ENCODE measurements at places on chromosomes 11 and 22.
A peak's percentile ranks its signal among the peaks of the same experiment; 100 is the strongest.

DNA sequence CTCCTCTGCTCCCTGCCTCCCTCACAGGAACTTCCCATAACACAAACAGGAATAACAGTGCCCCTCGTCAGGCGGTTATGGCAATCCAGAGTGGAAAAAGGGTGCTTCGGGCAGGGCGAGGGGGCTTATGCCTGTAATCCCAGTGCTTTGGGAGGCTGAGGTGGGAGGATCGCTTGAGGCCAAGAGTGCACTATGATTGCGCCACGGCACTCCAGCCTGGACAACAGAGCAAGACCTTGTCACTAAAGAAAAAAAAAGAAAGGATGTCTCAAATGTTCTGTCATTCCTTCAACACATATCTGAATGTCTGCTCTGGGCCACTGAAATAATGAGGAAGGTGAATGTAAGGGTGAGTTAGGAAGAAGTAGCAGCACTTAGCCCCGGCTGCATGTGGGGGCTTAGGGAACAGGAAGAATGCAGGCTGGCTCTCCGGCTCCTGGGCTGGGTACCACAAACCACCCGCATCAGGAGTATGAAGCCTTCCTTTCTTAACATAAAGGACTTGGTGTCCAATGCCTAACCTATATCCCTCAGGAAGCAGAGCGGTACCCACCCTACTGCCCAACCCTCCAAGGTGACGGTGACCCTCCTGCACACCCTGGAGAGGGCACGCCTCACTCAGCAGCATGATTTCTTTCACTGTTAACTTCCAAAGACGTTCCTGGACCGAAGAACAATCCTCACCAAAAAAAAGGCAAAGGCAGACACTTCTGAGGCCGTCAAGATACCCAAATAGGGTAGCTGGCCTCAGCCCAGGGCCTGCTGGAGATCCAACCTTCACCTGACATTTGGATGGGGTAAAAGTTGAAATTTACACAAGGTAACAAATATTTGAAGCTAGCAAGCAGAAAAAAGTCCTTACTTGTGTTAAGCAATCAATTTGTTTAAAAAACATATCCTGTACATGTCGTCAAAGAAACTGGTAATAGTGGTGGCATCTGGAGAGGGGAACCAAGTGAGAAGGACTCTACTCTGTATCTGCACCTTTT lies 3.8 kb downstream of the CPT1A start:
- DNase-seq = no peak

- no peak for DNase-seq
These were observed 6.8 kb downstream of the BID start for GRCh38 chr22:17767233-17768065.

- DNase-seq = no peak
These were observed 1.6 kb upstream of the CRYBA4 start for GRCh38 chr22:26620197-26620596.

GRCh38 chr11:124085997-124086846 lies 29.0 kb upstream of the VWA5A start:
- DNase-seq = no peak

DNA sequence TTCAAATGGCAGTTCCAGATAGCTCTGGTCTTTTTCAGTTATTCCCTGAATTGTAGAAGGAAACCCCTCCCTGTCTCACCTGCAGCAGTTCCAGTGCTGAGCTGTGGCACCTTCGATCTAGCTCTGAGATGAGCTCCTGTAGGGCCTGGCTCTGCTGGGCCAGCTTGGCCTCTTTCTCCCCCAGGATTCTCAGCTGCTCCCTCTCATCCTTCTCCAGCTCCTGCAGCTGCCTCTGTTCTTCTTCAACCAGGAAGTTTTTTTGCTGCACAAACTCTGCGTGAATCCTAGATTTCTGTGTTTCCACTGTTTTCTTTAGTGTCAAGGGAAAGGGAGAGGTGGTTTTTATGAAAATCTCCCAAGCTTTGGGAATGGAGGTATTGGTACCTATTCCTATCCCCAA lies 5.3 kb downstream of the TRIM21 start:
- DNase-seq = no peak

DNA sequence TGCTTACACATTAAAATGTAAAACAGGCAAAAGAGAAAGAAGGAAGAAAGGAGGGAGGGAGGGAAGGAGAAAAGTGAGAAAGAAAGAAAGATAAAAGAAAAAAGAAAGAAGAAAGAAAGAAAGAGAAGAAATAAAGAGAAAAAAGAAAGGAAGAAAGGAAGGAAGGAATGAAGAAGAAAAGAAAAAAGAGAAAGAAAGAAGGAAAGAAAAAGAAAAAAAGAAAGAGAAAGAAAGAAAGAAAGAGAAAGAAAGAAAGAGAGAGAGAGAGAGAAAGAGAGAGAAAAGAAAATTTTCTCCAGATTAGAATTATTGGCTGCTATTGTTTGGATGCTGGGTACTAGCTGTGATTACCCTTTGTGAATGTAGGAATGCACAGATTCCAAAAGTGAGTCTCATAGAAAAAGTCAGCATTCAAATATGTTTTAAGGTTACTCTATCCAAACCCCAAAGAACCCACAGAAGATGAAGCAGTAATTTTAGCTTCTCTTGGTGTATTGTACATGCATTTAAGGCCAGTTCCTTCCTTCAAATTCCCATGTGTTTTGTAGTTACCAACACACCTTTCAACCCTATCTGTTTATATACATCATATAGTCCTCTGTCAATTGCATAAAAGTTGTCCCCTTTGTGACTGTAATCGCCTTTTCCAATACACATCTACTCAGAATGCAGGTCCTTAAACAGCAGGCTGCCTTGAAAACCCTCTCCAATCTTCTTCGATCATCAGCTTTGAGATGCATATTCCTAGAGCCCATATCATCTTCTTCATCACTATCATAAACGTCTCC lies 789 bp upstream of the FAM111A start:
- DNase-seq = no peak

DNA sequence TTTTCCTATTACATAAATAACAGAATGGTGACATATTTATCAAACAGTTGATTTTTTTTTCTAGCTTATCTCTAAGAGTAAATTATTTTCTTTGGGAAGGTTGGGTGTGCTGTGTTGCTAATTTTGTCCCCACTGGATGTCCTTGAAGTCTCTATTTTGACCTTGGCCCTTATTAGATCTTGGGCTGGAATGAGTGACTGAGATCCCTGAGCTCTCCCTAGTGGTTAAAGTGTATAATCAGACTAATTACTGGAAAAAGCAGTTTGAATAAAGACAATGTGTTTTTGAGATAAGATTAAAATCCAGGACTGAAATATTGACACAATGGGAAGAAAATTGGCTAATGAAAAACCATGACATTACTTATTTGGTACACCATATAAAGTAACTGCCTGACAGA lies 56.1 kb downstream of the AASDHPPT start:
- DNase-seq = no peak

DNA sequence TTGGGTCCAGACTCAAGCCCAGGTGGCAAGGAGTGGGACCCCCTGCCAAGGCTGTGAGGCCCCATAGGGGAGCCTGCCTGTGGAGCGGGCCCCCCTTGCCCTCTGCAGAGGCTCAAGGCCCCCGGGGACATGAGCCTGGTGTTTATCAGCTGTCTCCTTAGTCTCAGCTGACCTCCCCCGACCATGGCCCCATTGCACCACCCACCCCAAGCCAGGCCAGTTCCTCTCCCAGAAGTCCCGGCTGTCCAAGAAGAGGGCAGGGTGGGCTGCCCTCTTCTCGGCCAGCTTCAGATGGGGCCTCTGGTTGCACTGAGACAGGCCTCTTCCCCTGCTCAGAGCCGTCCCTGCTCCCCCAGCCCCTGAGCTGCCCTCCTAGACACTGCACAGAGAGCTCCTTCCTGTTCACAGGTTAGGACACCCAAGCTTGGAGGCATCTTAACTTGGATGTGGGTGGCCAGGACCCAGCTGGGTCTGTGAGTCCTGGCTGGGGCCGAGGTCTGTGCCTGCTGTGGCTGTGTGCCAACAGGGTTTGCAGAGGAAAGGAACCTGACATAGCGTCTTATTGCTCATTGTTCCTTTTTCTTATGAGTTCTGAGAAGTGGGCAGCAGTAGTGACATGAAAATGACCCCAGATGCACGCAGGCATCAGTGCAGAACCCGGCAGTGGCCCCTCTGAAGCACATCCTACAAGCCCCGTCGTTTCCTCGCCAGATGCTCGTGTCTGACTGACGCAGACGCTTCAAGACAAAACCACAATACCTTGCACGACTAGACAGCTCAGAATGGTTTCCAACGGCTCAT lies 5.4 kb downstream of the TRABD start:
- peak; percentile 98 for DNase-seq

DNA sequence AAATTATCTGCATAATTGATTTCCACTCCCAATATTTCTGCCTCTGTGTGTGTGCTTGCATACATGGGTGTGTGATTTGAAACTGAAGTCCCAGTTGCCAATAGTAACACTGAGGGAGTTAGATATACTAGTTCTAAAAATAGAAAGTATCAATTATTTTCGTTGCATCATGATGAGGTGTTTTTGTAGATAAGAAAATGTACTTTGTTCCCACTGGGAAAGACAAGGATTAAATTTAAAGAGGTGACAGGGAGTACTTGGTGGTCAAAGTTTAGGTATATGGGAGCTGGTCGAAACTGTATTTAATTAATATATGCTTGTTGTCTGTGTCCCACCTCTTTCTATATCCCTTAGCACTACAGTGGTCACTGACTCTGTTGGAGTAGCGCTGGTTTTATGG lies 444.5 kb downstream of the NELL1 start:
- no peak for DNase-seq

DNA sequence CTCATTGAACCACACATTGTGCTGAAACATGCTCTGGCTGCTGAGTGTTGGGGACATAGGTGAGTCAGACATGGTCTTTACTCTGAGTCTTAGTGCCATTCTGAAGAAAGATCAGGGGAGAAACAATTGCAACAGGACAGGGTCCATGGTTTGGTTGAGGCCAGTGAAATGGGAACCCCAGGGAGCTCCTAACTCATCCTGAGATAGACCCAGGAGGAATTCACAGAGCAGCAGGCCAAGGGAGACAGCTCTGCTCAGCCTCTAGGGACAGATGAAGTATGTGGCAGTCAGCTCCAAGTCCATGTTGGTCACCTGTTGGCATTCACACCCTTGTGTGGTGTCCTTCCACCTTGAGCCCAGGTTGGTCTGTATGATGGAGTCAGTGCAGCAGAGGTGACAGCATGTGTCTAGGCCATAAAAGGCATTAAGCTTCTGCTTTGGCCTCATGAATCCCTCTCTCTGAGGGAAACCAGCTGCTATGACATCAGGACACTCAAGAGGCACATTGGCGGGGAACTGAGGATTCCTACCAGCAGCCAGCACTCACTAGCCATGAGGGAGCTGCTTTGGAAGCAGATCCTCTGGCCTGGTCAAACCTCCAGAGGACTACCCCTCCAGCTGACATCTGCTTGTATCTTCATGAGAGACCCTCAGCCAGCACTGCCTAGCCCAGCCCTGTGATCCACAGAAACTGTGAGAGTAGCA lies 50.3 kb upstream of the MYEOV start:
- no peak for DNase-seq

DNA sequence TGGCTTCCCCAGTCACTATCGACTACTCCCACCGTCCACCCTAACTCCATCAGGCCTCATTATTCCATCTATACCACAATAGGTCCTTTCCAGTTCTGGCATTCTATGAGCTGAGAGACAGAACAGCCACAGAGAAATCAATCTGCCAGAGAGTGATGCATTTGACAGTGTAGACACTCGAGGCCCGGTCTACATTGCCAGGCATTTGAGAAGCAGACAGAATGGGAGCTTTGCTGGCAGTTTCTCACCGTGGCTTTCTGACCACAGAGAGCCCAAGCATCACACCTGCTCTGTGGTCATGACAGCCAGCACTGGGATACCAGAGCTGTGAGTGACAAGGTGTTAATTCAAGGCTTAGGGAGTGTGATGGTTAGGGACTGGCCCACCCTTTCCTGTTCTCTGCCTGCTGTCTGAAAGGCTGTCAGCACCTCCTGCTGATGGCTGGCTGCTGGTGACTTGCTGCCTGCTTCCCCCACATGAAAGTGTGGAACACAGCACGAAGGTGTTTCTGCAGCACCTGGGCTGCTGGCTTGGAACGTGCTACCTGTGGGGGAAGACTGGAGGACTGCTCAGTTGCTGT lies 137.8 kb downstream of the KIRREL3 start:
- peak; percentile 7 for DNase-seq

- DNase-seq = no peak
These were observed 24.2 kb downstream of the CD44 start for GRCh38 chr11:35163209-35163608.

GRCh38 chr11:127248476-127248875 lies 247.9 kb upstream of the KIRREL3 start:
- DNase-seq = no peak

DNA sequence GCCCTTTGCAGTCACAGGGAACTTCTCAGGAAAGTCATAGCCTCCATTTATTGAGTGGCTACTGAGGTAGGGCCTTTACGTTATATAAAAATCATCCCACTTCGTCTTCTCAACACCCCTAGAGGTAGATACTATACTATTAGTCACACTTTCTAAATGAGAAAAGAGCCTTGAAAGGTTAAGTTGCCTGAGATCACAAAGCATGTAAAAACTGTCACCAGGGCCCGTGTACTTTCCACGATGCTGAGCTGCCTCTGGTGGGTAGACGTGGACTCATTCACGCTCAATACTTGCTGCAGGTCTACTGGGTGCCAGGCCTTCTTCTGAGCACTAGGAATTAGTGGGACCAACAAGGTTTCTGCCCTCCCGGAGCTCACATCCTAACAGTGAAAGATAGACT lies 16.3 kb downstream of the CHRDL2 start:
- DNase-seq = no peak

- DNase-seq = peak; percentile 17
These were observed 13.0 kb upstream of the CXCR5 start for GRCh38 chr11:118870396-118871343.

- no peak for DNase-seq
These were observed 78.4 kb upstream of the TP53I11 start for GRCh38 chr11:45028911-45029682.

DNA sequence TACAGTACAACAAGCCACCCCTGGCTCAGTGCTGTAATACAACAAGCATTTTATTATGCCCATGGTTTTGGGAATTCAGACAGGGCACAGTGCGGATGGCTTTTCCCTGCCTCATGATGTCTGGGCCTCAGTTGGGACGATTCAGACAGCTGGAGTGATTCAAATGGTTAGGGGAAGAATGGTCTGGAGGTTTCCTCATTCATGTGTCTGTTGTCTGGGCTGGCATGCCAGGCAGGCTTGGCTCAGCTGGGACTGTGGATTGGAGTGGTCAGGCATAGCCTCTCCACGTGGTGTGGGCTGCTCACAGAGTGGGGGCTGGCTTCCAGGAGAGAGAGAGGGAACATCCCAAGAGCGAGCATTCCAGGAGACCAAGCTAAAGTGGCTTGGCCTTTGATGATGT lies 164.4 kb downstream of the C11orf91 start:
- no peak for DNase-seq

DNA sequence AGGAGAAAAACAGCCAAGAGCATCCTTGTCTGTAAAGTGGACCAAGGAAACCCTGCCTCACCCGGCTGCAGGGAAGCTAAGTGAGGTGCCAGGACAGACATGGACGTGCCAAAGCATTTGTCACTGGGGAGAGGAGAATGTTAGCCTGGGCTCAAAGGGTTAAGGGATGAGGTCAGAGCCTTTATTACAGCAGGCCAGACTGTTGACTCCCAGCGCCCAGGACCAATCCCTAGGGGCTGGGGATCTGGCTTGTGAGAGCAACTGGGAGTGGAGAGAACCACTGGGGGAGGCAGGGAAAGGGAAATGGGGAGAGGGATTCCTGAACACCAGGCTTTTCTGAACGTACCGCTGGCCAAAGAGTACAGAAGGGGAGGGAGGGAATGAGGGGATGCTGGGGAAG lies 2.6 kb downstream of the CHRM1 start:
- no peak for DNase-seq

- no peak for DNase-seq
These were observed 89.2 kb downstream of the PLEKHA7 start for GRCh38 chr11:16924826-16925560.
